ENCODE measurements at places on chromosomes 2 and 18. TPM values are rescaled to one million over a fixed set of nuclear protein-coding genes. Genes with fewer than 3 reads are reported as not detected.

DNA sequence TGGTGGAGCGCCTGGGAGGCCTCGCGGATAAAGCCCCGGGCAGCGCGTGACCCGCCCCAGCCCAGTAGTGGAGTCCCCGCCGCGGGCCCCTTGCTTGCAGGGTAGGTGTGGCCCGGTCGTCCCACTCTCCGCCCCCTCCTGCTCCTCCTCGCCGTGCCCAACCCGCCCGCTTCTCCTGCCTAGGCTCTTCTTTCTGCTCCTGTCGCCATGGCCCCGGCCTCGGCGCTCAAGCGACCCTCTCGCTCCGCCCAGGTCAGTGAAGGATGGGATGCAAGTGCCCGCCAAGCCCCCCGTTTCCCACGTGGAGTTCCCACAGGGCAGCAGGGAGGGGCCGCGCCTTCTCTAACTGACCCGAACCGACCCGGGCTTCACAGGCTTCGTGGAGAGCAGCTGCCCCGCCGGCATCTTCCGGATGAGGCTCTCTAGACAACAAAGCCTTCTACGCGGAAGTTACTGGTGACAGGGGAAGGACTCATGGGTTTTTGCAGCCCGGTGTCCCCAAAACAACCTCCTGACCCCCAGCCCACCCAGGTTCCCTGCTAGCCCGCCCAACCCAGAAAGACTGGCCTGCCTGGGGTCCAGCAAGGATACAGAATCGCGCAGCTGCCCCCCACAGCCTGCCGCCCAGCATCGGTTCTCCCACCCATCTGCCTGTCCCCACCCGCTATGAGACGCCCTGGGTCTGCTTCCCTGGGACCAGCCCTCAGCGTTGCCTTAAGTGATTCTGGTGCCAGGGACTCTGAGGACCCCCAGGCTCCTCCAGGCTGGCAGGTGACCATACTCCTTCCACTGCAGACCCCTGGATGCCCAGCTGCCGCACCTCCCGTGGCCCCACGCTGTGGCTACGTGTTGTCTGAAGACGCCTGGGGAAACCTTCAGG, 32.8 kb downstream of the TTC32 start:
- DNase-seq: no peak

DNA sequence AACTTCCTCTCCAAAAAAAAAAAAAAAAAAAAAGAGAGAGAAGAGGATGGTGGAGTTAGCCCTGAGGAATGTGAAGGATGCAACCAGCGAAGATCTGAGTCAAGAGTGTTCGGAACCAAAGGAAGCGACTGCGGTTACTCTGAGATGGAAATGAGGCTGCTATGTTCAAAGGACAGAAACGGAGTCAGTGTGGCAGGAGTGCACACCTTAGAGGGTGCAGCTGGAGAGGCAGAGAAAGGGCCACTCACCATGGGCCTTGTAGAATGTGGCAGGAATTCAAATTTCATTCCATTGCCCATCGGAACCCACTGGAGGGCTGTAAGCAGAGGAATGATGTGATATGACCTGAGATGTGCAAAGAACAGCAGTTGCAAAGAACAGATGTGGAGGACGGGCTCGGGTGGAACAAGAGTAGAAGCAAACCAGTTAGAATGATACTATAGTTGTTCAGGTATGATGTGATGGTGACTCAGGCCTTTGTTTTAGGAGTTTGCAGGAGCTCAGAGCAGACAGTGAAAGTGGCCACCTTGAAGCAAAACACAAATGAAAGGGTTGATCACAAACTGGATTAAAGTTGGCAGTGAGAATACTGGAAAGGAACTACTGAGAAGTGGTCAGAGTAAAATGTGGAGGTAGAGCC, 22.6 kb downstream of the ITGA6 start:
- no peak for DNase-seq

- DNase-seq: peak; percentile 53
Observed at GRCh38 chr2:120396861-120397811, 51.2 kb downstream of the INHBB start.

DNA sequence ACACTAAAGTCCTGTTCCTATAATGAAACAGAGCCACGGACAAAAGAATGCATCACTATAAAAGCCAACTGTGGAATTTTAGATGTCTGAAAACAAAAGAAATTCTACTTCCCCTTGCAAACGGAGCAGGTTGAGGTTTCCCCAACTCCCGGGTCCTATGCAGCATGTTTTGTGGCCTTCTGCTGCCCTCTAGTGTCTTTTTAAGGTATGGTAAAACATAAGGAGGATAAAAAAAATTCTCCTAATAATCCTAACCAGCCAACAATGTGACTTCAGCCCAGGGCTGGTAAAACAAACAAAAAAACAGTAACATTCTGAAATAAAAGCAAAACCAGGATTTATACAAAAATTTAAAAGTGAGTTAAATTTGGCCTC, 539.5 kb downstream of the NRXN1 start:
- no peak for DNase-seq

- no peak for DNase-seq
Observed at GRCh38 chr18:58967751-58968254, 103.1 kb downstream of the ZNF532 start.

- no peak for DNase-seq
Observed at GRCh38 chr2:173568054-173568453, 213.4 kb downstream of the CDCA7 start.

DNA sequence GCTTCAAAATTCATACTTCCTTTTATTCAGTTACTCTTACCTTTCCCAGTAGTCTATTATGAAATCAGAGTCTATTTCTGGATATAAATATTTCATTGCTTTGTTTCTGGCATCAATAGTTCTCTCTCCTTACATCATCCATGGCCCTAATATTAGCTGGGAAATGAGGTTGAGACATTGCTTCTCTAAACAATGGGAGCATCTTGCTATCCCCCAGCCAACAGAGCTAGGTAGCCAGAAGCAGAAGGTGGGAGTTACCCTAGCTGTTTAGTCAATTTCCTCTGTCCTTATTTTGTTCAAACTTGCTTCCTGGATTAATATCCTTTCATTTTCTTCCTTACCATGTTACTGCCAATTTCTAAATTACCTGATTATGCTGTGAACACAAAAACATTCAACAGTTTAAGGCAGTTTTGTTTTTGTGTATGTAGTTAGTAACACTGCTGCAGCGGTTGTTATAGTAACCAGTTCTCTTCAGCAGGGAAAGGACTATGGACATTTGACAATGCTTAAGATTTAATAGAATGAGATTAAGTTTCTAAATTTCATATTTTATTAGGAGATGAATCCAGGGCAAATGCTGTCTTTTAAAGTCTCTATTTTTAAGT, 160.5 kb upstream of the KCNJ3 start:
- DNase-seq: no peak

GRCh38 chr2:47891369-47892337, 14.6 kb downstream of the FBXO11 start:
- DNase-seq: no peak

DNA sequence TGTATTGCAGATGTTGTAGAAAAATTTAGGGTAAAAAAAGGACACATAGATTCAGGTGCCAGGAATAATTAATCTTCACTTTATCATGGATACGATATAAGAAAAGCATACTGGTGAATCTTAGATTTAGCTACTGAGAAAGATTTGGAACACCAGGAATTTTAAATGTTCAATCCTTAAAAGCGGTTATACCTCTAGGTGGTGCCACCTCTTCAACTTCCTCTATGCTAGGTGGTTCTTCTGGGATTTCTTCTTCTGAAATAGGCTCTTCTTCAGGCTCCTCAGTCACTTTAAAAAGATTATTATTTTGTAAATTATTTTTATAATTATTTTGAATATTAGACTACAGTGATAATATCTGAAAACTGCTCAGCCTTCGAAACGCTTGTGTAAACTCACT, 133.1 kb downstream of the TTN start:
- DNase-seq: no peak

DNA sequence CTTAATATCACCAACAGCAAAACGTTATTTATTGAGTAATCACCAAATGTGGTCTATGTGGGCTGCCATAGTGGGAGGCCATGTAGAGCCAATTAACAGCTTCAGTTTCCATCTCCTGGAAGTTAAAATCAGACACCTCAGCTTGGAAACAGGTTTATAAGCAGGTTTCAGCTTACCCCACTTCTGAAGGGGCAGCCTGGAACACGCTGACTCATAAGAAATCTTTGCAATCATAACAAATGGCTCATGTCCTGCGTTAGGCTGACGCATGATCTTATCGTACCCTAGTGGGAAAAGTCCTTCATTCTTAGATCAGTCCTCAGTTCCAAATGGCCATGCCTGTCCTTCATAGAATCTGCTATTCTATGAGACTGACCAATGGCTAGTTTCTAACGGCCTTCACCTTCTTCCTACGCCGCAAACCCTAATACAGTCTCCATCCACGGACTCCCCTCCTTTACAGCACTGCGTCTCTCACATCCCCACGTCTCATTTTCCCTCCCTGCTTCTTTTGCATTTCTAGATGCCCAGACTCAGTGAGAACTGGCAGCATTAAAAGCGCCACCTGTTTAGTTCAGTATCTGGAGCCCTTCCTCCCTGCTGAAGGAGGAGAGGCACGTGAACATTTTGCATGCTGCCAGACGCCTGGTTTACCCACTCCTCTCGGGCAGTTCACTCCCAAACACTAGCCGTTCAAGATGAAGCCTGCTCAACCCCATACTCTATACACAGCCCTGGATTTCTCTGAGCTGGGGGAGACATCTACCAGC, 24.2 kb upstream of the BZW1 start:
- DNase-seq: no peak

DNA sequence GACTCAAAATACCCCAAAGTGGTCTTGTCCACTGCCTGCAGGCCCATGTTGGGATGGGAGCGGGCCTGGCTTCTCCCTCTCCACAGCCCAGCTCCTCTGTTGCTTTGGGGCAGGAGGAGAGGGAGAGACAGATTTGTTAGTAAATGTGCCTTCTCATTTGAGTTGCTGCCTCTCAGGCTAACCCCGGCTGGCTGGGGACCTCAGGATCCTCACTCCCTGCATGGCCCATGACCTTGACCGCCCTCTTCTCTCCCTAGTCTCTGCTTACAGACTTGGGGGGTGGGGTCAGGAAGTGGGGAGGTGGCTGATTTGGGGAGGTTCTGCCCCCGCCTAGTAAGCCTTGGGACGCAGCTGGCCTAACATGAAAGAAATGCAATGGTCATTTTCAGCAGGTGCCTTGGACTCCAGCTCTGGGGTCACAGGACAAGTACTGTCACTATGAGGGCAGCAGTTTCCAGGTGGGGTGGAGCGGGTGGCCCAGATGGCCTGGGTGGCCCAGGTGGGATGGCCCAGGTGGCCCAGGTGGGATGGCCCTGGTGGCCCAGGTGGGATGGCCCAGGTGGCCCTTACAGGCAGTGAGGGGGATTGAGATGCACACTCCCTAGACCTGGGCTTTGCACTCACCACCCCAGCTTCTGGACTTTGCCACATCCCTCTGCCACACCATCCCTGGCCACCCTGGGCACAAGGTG, 24.1 kb downstream of the HJURP start:
- DNase-seq: no peak

TFPI gene
- total RNA-seq: 9.6 TPM

B3GNT7 gene
- 6.8 TPM for total RNA-seq

ITPRIPL1 gene
- 3.5 TPM for total RNA-seq

All from type B pancreatic cell (in vitro differentiated cells).